Peyer's patch (tissue), 4 donors: ENCODE measurements at places on chromosomes 13 and 19. TPM values are rescaled to one million over a fixed set of nuclear protein-coding genes. Genes with fewer than 3 reads are reported as not detected.

LILRB5 gene
- 6.1 TPM for total RNA-seq

COG6 gene
- total RNA-seq = 11.1 TPM

RNF17 gene
- total RNA-seq = not detected

CGB8 gene
- total RNA-seq = not detected

CYP4F8 gene
- not detected for total RNA-seq

CFAP97D2 gene
- not detected for total RNA-seq

NACC1 gene
- 21.5 TPM for total RNA-seq

LGALS7 gene
- total RNA-seq = not detected

CGB2 gene
- not detected for total RNA-seq

ZNF227 gene
- total RNA-seq = 15.4 TPM

MIA gene
- total RNA-seq = not detected

TMEM238 gene
- 19.8 TPM for total RNA-seq

CKM gene
- not detected for total RNA-seq

KLHL1 gene
- total RNA-seq = not detected

LYL1 gene
- total RNA-seq = 21.5 TPM

DZIP1 gene
- 5.1 TPM for total RNA-seq

LGALS13 gene
- total RNA-seq = not detected

ADAT3 gene
- 25.9 TPM for total RNA-seq

NCAN gene
- total RNA-seq = not detected

TMPRSS9 gene
- not detected for total RNA-seq

MTIF3 gene
- 87.9 TPM for total RNA-seq

NXNL1 gene
- total RNA-seq = not detected

OVOL3 gene
- not detected for total RNA-seq

SBK2 gene
- total RNA-seq = not detected

SIGLEC12 gene
- 3.3 TPM for total RNA-seq

KCTD4 gene
- not detected for total RNA-seq

SIGLEC14 gene
- total RNA-seq = not detected

SMAD9 gene
- total RNA-seq = 10.7 TPM

WDR87 gene
- not detected for total RNA-seq

ZNF628 gene
- 10.7 TPM for total RNA-seq

SYCN gene
- not detected for total RNA-seq

NLRP7 gene
- total RNA-seq = not detected

ENOX1 gene
- 0.27 TPM for total RNA-seq

GAPDHS gene
- total RNA-seq = not detected

EXOSC5 gene
- total RNA-seq = 5.4 TPM

FXYD7 gene
- total RNA-seq = not detected

CEACAM3 gene
- total RNA-seq = not detected

SLC27A5 gene
- 3.3 TPM for total RNA-seq

FCGBP gene
- total RNA-seq = 1,411 TPM

ACP5 gene
- total RNA-seq = 36.3 TPM

TEAD2 gene
- 28.1 TPM for total RNA-seq

SELENOV gene
- total RNA-seq = not detected

AP1M2 gene
- 102 TPM for total RNA-seq

GIPC3 gene
- total RNA-seq = 1.0 TPM

CAMSAP3 gene
- 24.8 TPM for total RNA-seq

B3GNT8 gene
- 76.3 TPM for total RNA-seq

RFPL4A gene
- total RNA-seq = not detected
